ENCODE measurements at places on chromosomes 5 and 9.

GRCh38 chr5:2196416-2196815 is 313.7 kb upstream of the IRX4 start:
- no peak for DNase-seq

DNA sequence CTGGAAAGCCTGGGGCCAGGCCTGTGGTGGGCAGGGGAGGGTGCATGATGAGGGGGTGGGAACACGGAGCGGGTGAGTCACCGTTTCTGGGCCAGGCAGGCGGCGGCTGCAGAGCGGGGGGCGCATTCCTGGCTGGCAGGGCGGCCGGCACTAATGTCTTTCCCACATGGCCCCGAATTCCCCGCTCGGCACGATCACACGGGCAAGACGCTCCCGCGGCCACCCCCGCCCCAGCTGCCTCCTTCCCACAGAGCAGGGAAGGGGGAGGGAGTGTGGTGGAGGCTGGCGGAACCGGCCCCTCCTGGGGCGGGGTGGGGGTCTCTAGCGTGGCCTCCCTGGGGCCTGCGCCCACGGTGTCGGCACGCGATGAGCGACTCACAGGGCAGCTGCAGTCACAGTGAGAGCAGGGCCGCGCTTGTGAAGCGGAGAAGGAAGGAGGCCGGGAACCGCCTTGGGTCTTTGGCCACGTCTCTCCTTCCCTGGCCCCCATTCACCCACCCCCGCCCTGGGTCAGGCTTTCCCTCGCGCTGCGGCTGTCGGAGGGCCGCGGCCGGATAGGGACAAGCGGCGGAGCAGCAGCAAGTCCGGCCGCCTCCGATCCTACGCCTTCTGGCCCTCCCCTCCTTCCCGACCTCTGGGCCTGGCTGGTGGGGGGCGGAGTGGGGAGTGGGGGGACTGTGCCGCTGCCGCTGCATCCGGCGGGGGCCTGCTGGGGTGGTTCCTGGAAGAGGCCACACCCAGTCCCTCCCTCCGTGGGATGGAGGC is 48.9 kb downstream of the CXXC5 start:
- peak; percentile 56 for DNase-seq

DNA sequence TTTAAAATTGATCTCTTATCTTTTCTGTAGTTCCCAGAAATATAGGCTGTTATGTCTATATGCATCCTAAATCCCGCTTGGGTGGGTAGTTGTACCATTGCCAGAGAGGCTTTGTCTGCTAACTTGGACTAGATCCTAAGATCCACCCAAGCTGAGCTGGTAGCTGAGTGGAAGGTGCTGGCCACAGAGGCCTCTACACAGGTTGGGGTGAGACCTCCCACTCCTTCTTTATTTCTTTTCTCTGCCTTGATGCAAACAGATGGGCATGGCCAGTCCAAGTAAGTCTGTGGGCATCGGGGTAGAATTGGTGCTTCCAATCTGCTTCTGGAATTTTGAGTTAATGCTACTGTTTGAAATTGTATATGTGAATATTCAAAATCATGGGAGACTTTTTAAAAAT is 14.4 kb upstream of the GADD45G start:
- no peak for DNase-seq

DNA sequence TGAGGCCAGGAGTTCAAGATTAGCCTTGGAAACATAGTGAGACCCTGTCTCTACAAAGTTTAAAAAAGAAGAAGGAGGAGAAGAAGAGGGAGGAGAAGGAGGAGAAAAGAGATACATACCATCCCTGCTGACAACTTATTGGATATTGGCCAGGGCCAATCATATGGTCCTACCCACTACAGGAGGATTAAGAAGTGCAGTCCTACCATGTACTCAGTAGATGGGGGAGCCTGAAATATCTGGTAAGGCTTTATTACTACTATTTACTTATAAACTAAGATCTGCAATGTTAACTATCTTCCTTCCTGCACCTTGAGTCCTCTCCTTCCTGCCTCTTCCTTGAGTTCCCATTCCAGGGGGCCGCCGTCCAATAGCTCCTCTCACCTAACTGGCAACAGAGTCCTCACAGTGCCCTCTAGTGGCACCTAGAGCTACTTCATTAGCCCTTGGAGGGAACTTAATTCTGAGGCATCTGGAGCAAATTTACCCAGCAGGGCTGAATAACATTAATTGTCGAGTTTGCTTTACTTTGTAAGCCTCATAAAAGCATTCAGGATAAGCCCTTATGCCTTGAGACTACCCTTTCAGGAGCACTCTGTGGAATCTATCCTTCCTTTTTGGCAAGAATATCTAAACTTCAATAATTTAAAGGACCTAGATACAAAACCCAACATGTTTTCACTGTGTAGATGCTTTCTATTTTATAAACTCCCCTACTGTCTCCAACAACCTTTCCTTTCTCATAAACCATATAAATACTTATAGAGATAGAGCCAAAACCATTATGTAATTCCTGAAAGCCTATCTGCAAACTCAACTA is 39.1 kb upstream of the RANBP6 start:
- peak; percentile 75 for DNase-seq

- DNase-seq = no peak
These were observed 5.4 kb downstream of the PTGES2 start for GRCh38 chr9:128121924-128122808.

DNA sequence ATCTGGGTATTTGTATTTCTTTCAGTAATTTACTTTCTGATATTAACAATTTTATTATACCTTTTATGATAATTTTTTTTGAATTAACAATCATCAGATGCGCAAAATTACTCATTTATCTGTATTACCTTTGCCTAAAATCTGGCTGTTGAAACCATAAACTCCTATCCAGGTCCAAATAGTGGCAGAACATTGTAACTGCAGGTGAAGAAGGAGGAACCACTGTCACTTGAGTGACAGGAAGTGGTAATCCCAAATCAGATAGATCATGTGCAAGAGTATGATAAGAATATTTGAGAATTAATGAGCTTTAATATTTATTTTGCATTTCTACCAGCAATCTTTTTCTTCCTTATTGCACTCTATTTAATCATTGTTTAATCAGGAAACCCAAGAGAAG is 139.3 kb upstream of the TLE4 start:
- DNase-seq = no peak

DNA sequence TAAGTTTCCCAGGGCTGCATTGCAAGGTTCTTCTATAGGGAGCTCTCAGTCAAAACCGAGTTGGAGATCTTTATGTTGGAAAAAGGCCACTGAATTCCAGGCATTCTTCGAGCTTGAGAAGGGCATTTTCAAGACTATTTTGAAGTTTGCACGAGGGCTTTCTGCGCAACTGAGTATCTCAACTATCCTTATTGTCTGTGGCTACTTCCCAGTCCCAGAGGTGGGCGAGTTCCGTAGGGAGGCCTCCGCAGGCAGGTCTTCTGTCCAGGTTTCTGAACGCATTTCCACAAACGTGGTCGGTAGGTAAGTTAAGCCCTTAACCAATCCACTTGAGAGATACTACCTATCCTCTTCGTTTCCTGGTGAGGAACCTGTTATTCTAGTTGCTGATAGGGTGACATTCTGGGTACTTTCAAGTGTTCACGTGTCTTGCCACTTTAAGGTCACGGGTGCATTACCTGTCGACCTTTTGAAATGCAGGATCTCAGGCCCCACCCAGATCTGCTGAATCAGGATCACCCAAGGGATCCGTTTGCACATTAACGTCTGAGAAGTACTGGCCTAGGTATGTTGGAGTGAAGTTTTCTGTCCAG is 51.4 kb upstream of the TJP2 start:
- DNase-seq = no peak

GRCh38 chr9:130912932-130913598 is 16.5 kb upstream of the QRFP start:
- no peak for DNase-seq

DNA sequence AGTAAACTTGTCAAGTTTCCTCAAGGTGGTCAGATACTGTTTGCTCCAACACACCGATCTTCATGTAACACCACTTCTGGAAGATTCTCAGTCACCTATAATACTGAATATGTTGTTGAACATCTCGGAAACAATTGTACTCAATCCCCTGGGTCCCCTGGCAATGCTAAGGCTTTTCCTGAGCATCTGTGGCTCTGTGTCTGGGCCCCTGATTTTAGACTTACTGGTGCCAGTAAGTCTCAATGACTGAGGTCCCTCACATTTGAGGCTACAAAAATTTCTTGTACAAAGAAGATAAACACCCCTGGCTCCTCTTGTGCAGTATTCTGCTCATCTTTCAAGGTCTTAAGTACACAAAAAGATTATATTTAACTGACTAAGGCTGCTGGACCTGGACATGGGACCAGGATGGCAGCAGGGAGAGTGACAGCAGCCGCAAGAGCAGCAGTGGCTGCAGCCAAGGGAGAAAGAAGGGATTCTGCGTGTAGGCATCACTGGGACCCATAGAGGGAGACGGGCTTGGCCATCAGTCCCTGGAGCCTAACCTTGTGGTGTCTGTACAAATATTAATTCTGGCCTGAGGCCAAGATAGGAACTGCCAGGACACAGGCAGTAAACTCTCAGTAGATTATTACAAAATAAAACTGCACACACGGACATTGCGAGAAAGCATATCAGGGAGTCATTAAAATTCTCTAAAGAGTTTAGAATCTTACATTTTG is 49.0 kb upstream of the TNPO1 start:
- no peak for DNase-seq

DNA sequence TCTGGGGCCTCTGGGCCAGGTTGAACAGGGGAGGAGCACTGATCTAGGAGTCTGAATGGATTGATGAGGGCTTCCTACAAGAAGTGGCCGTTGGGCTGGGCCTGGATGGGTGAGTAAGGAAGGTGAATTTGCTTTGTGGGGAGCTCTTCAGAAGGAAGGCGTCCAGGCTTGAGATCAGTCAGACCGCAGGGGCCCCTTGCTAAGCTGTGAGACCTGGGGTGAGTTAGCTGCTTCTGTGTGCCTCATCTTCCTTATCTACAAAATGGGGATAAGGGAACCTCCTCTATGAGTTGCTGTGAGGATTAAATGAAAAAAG is 1.1 kb upstream of the SYNPO start:
- DNase-seq = no peak

- DNase-seq = no peak
These were observed 93.8 kb downstream of the FEM1C start for GRCh38 chr5:115450741-115451140.

DNA sequence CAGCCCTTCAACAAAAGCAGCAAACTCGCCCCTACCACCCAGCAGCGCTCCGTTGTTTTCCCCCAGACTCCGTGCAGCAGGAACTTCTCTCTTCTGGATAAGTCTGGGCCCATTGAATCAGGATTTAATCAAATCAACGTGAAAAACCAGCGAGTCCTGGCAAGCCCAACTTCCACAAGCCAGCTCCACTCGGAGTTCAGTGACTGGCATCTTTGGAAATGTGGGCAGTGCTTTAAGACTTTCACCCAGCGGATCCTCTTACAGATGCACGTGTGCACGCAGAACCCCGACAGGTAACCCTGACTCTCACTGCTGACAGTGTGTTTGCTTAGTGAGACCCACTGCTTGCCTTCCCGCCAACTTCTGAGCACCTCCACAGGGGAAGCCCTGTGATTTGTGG is 81.8 kb downstream of the PRDM6 start:
- DNase-seq = no peak

GRCh38 chr5:36613241-36613640 is 6.8 kb downstream of the SLC1A3 start:
- DNase-seq = no peak

GRCh38 chr9:32423371-32423770 is 38.9 kb downstream of the ACO1 start:
- no peak for DNase-seq

DNA sequence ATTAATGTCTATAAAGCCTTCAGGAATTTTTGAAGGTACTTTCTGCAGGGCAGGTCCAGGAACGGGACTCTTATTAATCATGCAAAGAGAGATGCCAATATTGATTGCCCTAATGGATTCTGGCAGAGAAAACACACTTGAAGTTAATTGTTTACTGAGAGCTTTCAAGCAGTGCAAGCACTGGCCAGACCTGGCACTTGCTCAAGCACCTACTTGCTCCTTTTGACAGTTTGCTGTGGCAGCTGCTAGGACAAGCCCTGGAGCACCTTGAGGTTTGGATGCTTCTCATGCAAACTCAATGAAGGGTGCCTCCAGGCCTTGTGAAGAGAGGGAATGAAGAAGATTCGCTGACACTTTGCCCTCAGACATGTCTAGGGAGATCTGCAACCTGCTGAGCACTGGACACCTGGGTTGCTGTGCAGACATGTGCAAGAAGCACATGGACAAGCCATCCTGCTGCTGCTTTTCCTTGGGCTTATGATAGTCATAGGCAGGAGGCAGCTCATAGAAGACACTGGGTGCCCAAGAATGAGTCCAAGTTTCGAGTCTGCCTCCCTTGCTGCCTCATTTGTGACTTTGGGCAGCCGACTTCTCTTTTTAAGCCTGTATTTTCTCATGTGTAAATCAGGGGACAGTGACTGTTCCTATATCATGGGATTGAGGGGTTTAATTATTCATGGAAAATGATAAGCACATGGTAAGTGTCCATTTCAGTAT is 88.8 kb upstream of the EQTN start:
- no peak for DNase-seq

GRCh38 chr5:14411216-14411615 is 170.4 kb upstream of the OTULINL start:
- DNase-seq = no peak

GRCh38 chr5:172235132-172235780 is 41.3 kb downstream of the EFCAB9 start:
- DNase-seq = no peak

- DNase-seq = no peak
These were observed 186.5 kb downstream of the NSG2 start for GRCh38 chr5:174231956-174232487.

DNA sequence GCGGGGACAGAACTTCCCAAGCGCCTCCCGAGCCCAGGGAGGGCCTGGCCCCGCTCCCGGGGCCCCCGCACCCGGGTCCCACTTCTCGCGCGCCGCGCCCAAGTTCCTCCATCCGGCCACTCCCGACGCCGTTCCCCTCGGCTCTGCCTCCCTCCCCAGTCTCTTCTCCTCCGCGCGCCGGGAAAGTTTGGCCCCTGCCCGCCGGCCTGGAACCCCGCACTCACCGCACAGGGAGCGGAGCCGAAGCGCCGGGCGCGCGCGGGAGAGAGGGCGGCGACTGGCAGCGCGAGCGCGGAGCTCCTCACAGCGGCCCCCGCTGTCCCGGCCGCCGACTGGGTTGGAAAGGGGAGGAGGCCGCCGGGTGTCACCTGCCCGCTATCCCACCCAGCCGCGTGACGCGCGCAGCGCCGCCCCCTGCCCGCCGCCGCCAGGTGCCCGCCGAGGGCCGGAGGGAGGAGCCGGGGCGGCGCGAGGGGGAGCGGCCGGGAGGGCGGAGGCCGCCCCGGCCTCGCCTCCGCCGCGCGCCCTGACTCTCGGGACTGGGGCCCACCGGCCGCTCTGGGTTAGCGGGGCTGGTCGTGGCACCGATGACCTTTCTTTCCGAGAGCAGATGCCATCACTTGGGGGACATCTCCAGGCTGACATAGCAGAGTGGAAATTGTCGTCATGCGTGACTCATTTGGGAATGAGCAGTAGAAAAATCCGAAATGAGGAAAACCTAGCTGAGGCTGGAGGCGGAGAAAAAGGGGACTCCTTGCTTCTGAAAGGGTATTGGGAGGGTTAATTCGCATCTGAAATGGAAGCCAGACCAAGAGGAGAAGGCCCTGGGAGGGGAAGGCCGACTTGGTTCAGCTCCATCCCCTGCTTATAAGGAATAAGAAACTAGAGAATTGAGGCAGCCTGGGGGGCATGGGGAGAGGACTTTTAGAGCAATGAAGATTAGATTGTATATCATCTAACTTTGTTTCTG is at the start of gene ELOVL7:
Gene ELOVL7 (minus strand): TSS at position 334 of the 970 bp plus-strand sequence. CDS start 56,872 bp downstream, outside the sequence.
- DNase-seq = peak; percentile 62

GRCh38 chr5:40904994-40905306 is 4.3 kb upstream of the C7 start:
- no peak for DNase-seq

Data from stimulated activated effector memory CD8-positive, alpha-beta T cell treated with anti-CD3 and anti-CD28 coated beads, Interleukin-12 subunit alpha, Interleukin-12 subunit beta, amount 100 ng/mL, for 72 hours (primary cell).